Activated gamma-delta T cell treated with Interleukin-2 at 50 U/mL for 16 hours (primary cell): ENCODE measurements at places on chromosomes 11 and 22.

DNA sequence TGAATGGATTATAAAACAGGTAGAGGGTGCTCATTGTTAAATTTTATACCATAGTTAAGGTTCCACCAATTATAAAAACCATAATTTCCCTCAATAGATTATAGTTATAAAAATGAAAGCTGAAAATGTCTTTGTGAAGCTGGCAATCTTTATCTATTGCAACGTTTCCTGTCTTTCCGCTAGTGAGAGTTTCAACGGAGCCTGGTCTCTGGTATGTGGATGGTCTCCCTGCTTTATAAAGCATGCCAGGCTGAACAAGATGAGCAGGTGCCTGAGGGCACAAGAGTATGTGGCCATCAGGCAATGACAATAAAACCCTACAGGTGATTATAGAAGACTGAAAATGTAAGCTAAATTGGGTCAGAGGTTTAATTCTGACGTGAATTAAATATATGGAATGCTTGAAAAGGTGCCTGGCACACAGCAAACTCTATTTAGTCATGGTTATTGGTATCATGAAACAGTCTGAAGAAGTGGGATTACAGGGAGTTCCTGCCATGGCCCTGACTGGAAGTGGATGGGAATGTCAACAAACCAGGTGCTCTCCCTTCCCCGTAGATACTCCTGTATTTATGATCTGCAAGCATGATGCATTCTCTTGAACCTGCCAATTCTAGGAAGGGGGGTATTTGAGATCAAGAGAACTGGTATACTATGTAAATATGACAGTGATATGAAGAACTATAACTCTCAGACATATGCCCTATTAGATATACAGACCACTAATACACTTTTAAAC is 115.7 kb downstream of the ENTHD1 start:
- no peak for DNase-seq

- no peak for DNase-seq
Observed at GRCh38 chr22:46953968-46954765, 191.7 kb downstream of the TBC1D22A start.

DNA sequence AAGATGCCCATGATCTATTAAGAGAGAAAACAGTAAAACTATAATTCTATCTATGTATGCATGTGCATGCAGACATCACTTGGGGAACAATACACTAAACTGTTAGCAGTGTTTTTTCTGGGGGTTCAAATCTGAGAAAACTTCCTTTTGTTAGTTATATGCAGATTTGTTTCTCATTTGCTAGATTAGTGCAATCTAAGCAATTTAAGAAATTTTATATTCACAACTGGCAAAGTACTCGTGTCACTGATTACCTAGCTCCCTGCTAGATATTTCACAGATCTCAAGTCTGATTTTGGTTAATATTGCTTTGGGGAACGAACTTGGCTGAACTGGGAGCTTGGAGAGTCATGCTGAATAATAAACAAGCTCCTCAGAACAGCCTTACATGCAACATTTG is 14.9 kb upstream of the OSBP start:
- DNase-seq = no peak

DNA sequence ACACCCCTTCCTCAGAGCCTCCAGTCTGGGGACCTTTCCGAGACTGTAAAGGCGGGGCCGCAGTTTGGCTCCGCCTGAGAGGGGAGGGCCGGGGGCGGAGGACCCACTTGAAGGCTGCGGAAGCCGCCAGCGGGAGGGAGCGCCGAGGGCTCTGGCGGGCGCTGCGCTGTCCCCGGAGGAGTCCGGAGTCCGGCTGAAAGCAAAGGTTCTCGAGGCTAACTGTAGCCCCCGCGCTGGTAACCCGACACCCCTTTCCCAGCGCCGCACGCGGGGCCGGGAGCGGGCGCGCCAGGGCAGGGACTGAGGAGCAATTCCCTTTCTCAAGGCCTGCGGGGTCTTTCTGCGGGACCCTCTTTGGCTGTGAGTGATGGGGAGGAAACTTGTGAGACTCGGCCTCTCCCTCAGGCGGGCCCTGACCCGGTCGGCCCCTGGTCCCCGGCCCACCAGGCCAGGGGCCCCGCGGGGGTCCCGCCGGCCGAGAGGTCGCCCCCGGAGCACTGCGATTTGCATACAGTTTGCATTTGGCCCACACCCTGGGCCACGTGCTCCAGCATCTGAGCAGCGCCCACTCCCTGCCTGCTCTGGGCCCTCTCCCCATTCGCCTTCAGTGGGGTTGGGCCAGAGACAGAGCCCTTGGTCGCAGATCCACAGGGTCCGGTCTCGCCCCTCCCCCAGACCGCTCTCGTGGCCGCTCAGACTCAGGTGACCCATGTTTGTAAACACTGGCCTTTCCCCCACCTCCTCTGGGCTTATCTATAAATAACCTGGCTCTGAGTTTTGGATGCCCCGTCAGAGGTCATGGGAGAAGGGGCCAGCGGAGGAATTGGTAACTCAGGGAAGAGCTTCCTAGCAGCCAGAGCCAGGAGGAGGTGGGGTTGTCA is 519 bp upstream of the ART5 start:
- peak; percentile 69 for DNase-seq

DNA sequence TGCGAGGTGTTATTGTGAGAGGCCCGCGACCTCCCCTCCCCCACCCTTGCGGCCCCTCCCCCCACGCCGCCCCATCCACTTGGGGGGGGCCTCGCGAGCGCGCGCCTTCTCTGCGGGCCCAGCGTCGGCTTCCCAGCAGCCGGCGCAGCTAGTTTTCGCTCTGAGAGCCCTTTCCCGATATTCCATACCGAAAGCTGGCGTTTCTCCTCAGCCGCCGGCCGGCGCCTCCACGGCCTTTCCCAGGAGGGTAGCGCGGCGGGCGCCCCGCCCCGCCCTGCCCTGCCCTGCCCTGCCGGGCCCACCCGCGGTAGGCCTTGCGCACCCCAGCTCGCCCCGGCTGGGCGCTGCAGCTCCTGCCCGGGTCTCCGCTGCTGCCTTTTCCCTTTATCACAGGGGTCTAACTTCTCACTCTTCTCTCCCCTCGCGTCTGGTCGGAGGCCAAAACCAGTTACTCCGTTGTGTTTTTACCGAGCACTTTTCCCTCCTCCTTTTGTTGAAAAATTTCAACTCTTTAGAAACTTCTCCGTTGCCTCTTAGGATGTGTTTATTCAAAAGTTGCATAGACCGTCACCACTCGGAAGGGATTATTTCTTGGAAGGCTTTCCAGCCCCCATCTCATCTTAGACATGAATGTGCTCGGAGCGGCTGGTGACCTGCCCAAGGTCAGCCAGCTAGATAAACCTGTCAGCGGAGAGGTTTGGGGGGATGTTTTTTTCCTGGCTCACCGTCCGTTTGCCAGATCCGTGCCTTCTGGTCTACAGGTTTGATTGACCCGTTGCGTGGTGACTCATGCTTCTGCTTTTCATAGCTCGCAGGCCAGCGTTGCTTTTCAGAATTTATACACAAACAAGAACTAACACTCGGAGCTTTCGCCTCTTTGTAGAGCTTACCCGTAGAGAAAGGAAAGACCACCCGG is 648 bp downstream of the PAFAH1B2 start:
- peak; percentile 19 for DNase-seq

DNA sequence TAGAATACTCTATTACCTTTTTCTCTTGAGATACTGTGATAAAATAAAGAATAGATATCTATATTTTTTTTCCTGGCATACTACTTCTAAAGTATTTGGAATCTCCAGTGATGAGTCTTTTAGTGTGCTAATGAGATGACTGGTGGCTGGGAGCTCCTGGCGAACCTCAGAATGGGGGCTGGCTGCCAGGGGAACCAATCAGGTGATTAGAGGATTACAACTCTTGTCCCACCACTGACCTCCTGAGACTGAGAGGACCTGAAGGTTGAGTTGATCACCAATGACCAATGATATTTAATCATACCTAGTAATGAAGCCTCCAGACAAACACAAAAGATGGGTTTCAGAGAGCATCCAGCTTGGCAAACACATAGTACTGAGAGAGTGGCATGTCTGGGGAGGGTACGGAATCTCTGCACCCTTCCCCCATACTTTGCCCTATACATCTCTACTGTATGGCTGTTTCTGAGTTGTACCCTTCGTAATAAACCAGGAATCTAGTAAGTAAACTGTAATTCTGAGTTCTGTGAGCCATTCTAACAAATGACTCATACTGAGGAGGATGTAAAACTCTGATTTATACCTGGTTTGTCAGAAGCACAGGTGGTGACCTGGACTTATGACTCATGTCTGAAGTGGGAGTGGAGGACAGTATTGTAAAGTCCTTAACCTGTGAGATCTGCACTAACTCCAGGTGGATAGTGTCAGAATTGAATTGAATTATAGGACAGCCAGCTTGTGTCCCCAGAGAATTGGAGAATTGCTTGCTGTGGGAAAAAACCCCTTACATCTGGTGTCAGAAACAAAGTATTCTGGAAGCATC is 325.3 kb upstream of the LRRC4C start:
- no peak for DNase-seq

DNA sequence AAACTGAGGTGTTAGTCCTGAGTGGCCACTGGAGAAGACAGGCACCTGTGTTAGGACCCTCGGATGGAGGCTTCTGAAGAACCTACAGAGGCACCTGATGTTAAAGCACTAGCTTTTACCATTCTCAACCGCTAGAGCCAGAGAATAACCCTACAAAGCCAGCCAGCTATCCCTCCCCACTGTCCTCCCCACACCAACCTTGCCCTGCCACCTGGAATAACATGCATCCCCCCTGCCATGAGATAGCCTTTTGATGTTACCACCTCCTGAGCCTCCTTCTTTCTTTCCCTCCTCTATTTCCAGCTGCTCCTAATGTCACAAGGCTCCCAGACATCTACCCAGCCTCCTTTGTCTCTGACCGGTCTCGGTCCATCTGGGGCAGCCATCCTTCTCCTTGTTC is 28.1 kb downstream of the COMMD9 start:
- no peak for DNase-seq

GRCh38 chr22:46829117-46829891 is 66.9 kb downstream of the TBC1D22A start:
- no peak for DNase-seq

DNA sequence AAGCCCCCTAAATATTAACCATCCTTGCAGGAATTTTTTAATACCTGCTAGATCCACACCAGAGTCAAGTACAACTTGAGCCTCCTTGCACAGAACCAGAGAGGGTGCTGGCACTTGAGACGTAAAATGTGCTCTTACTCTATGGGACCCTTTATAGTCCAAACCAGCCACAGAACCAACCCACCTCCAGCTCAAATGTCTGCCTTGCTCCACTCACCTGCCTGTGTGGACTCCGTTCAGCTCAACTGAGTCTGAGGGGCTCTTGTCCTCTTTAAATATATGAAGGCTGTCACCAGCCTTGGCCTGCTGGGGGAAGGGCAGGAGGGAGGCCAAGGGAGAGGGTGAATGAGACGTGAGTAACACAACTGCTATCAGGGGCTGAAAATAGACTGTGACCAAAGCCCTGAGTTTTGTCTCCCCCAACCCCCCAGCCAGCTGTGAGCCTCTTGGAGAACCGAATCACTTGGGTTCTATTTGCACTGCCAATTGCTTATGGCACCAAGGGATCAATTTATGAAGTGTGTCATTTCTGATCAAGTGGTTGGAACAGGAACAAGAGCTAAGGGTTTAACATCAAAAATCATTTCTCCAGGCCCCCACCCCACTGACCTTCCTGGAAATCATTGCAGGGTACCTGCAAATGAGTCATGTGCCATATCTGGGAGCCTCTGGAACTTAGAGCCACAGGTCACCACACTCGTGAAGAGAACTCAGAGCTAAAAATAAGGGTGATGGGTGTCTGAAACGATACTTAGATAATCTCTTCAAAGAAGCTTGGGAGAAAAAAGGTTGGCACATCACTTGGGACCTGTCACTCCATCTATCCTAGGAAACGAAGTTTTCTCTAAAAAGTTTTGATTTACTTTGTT is at the start of gene CSRP3:
TSS of gene CSRP3 (minus strand) at position 247 of the 869 bp plus-strand sequence. CDS start 9,535 bp downstream, outside the sequence.
- DNase-seq = no peak

DNA sequence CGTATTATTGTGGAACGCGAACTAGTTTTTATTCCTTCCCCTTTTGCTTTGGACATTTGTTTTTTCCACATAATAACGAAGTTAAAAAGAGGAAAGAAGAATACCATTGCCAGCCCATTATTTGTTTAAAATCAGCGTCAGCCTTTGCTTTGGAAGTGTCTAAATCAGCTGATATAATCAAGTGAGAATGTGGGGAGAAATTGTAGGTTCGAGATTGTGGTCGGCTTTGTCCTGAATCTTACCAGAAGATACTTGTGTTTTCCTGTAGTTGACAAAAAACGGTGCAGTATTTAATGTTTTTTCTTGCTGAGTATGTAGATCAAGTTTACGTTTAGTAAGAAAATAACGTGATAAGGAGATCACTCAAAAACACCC is 935 bp downstream of the ZNF143 start:
- no peak for DNase-seq

GRCh38 chr11:121566279-121567168 is 113.8 kb upstream of the SORL1-AS1 start:
- no peak for DNase-seq

GRCh38 chr11:78828676-78829075 is 254.0 kb upstream of the NARS2 start:
- no peak for DNase-seq

GRCh38 chr11:64321533-64321932 is 3.6 kb downstream of the PRDX5 start:
- no peak for DNase-seq

GRCh38 chr11:587978-588380 is 11.7 kb downstream of the PHRF1 start:
- DNase-seq = peak; percentile 60

DNA sequence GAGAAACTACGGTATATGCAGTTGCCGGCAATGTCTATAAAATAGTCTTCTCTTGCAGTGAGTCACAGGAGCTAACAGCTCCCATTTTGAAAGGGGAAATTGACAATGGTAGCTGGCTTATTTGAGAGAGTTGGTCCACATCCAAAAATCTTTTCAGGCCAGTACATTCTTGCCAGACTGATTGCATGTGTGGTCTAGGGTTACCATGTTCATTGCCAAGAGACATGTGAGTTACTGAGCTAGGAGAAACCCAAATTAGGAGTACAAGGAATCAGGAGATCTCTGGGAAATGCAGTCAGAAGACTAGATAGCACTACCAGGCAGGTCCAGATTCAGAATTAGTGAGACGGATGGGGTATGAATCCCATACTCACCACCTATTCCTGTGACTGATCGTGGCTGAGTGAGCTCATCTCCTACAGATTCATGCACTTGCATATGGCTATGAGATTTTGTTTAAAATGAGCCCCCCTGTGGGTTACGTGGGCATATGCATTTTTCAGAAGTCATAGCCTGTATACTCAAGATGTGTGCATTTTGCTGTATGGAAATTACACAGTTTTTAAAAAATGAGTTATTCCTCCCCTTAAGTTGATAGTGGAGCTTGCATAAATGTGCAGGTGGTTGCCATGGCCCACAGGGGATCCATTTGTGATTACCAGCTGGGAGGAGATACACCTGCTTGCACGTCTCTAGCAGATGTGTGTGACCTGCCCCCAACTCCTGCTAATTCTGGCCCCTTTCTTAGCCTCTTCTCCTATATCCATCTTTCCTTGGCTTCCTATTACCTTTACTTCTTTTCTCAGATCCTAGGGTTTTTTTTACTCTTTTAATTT is 102.7 kb downstream of the COMMD9 start:
- no peak for DNase-seq

DNA sequence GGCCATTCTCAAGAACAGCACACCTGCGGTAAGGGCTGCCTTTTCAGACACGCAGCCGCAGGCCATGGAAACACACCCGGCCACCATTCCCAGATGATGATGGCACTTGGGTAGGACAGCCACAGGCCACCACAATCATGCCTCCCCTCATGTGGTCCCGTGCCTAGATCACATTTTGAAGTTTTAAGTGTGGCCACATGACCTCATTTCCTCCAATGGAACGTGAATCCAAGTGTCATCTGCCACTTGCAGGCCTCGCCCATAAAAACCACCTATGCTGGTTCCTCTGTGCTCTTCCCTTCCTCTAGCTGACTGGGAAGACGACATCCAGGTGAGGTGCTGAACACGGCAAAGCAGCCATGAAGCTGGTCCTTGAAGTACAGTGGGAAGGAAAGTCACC is 44.6 kb upstream of the SLC25A1 start:
- DNase-seq = no peak
